ENCODE measurements at places on chromosomes 2 and 18.

DNA sequence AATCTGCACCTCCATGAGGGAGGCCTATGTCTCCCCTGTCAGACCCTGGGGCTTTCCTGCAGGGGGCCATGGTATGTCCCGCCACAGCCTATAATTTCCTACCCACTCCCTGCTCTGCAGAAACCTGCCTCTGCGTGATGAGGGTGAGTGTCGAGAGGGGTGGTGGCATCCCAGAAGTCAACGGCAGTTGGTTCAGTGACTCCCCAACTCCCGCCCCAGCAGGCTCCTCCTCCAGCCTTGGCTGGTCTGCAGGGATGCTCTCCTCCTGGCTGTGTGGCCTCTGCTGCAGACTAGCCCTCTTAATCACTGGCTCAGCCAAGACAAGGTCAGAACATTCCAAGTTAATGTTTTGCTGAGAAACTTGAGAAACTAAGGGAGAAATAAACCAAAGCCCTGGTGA lies 13.3 kb downstream of the CELF4 start:
- no peak for DNase-seq

DNA sequence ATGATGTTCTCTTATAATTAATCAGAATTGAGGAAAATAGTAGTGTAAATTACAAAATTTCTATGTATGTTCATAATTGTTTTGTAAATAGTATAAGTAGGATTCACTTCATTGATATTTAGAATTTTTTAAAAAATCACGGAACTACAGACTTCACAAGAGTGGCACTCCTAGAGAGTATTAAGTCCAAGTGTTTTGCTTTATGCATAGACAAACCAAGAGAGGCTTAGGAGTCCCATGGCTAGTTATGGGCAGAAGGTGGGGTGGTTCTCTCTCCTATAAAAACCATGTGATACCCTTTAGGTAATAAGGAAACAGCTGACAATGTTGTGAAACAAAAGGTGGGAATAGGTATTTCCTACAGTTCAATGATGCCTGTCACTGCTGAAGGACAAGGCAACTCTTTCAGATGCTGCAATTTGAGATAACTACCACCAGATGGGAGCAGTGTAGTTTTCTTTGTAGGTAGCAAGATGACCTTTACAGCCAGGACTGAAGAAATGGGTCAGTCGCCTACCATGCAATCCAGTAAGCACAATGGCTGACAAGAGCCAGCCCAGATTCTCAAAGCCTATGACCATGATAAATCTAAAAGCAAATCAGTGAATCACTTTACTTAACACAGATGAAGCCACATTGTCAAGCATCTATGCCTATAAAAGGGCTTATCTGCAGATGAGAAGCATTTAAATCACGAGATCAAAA lies 83.9 kb downstream of the AAK1 start:
- peak; percentile 58 for DNase-seq

- DNase-seq: no peak
Measured at GRCh38 chr18:41977233-41977632, 22.2 kb downstream of the PIK3C3 start.

DNA sequence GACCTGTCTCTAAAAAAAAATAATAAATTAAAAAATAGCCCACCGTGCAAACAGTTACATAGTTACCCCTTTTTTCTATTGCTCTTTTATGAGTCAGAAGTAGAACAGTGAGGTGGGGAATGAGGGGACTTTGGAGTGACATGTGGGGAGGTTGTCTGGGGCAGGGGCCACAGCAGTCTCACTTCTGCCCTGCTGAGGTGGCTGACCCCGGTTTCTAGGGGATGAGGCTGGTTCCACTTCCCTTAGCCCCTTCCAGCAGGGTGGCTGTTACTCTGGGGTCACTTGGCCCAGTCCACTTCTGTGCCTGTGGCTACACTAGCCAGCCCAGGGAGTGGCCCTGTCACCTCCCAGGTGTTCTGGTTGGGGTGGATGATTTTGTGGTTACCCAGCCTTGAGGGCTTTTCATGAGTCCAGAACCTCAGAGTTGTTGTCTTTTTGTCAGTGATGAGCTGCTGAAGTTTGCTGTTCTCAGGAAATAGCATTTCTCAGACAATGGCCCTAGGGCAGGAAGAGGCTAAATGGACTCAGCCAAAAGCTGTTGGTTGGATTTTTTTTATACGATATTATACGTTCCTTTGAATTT lies 28.0 kb upstream of the SCLY start:
- no peak for DNase-seq

DNA sequence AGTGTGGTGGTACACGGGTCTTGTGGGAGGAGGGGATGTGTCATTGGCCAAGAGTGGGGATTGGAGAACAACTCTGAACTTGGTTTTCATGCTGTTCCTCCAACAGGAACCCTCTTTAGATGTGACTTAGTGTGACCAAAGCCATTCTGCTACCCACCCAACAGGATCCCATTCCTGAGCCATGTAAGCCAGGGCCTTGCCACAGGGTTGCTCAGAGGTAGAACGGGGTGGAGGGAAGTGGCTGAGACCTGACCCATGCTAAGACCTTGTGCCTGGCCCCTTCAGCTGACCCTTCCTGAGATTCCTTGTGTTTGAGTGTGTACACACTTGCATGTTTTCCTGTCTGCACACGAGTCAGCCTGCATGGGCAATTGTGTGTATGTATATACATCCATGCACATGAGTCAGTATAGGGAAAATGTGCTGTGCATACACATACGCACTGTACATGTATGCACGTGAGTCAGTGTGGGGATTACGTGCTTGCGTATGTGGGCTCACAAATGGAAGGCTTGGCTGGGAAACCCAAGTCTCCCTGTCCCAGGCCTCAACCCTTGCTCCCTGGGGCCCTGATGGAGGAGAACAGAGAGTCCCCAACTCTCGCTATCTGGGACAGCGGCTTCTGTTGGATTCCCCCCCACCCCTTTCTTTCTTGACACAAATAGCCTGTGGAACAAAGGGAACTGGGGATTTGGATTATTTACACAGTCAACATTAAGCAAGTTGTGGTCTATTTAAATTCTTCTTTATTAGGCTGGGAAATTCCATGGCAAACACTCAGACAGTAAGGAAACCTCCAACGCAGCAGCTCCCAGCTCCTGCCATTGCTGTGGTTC lies 339.8 kb downstream of the DYSF start:
- peak; percentile 87 for DNase-seq

All from fibroblast of skin of scalp (primary cell).